ENCODE measurements at places on chromosomes 6 and 20.

- no peak for DNase-seq
- H3K4me3 ChIP-seq, result no peak overlapping the region
- no peak overlapping the region for H3K27ac ChIP-seq
- no peaks in the 10 kb centered on the region for H3K4me1 ChIP-seq
- no peaks in the 10 kb centered on the region for H3K27me3 ChIP-seq
Measured at GRCh38 chr6:168071620-168072019, 7.4 kb downstream of the FRMD1 start.

DNA sequence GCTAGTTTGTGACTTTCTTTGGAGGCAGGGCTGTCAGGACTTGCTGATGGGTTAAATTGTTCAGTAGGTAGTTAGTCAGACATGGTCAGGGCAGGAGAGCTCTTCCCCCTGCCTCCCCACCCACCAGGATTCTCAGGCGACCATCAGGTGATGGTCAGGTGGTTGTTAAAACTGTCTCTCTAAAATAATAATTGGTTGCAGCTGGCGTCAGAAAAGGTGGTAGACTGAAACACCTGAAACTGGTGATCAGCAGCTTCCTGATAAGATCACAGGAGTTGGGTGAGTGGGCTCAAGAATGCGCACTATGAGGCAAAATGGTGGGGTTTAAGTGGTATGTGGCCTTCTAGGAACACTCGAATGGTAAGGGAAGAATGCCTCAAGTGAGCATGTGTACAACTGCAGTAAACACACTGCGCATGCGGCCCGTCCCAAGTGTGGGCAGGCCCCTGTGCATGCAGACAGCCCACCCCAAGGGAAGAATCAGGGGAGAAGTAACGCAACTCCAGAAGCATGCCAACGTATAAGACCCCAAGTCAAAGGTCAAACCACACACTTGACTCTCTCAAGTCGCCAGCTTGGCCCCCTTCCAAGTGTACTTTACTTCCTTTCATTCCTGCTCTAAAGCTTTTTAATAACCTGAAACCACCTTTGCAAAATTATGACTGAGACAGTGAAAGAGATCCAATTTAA is 7.9 kb upstream of the BLCAP start:
- no peak overlapping the region for H3K4me3 ChIP-seq
- H3K4me1 ChIP-seq, result peaks cover 4% of the 10 kb centered on the region
- H3K27me3 ChIP-seq, result peaks cover 10% of the 10 kb centered on the region
- no peak overlapping the region for H3K27ac ChIP-seq
- no peak for DNase-seq
- H3K36me3 ChIP-seq, result no peaks in the 10 kb centered on the region

- H3K4me1 ChIP-seq, result peaks cover 10% of the 10 kb centered on the region
- DNase-seq, result no peak
- H3K36me3 ChIP-seq, result peaks cover 85% of the 10 kb centered on the region
- H3K4me3 ChIP-seq, result no peak overlapping the region
Measured at GRCh38 chr6:43436577-43437282, 9.4 kb downstream of the ABCC10 start.

GRCh38 chr20:34794006-34794585 is 31.4 kb downstream of the NCOA6 start:
- H3K36me3 ChIP-seq, result peaks cover 26% of the 10 kb centered on the region
- H3K27ac ChIP-seq, result no peak overlapping the region
- H3K4me3 ChIP-seq, result no peak overlapping the region
- H3K4me1 ChIP-seq, result peaks cover 29% of the 10 kb centered on the region

DNA sequence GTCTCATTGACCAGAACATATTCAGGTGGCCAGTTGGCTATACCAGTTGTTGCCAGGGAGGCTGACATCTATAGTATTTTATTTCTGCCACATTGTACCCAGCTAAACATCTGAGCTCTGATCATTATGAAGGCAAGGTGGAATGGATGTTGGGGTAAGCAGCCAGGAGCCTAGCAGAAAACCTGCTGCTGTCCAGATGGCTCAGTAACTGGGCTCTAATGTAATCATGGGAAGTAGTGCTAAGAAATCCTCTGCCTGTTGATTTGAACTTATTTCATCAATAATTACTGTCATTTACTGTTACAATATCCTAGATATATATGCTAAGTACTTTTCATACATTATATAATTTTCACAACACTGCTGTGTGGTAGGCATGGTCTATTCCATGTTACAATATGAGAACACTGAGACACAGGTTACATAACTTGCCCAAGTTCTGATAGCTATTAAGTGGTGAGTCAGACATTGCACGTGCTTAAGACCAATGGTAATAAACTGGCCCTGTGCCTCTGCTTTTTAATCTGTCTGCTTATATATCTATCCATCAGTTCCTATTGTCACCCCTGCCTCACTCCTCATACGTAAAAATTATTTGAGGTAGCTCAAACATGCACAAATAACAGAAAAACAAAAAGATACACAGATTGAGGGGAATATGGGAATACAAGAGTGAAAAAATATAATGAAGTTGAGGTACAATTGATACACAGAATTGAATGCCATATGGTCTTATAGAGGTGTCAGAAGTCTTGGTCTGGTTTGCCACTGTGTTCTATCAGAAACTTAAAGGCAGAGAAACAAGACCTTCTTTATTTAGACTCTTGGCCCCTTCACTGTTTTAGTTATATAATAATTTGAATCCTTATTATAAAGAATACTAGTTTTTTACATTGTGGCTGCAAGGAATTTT is 25.2 kb downstream of the TBPL1 start:
- no peak for DNase-seq
- H3K4me1 ChIP-seq, result peaks cover 38% of the 10 kb centered on the region

- H3K4me3 ChIP-seq, result no peak overlapping the region
- H3K36me3 ChIP-seq, result no peaks in the 10 kb centered on the region
- no peak overlapping the region for H3K27ac ChIP-seq
- peaks cover under 1% of the 10 kb centered on the region for H3K27me3 ChIP-seq
- no peak for DNase-seq
- no peaks in the 10 kb centered on the region for H3K4me1 ChIP-seq
Measured at GRCh38 chr6:95431637-95432228, 145.6 kb upstream of the MANEA start.

DNA sequence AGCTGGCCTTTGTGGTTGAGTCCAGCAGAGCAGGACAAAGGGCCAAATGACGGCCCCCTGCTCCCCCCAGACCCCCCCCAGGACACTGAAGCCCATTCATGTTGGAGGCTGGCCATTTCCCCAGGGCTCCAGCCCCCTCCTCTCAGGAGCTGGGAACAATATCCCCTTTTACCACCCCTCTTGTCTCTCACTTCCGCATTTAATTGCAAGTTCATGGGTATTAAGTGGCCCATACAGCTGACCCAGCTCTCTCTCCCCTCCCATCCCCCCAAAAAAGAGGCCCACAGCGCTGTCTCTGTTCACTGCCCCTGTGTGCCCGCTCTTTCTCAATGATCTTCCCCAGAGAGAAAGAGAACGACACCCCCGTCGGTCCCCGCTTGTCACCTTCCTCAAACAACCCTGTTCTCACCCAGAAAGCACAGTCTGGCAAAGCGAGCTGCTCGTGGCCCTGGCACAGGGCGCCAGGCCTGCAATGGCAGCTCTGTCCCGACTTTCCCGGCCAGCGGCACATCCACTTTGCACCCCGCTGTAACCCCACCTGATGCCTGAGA is 30.4 kb downstream of the PREX1 start:
- DNase-seq, result no peak
- H3K27ac ChIP-seq, result peak overlapping the region; percentile 6
- H3K36me3 ChIP-seq, result peaks cover 2% of the 10 kb centered on the region
- H3K27me3 ChIP-seq, result no peaks in the 10 kb centered on the region
- peaks cover 66% of the 10 kb centered on the region for H3K4me1 ChIP-seq
- H3K4me3 ChIP-seq, result no peak overlapping the region

- no peak for DNase-seq
- no peaks in the 10 kb centered on the region for H3K27me3 ChIP-seq
- H3K4me3 ChIP-seq, result no peak overlapping the region
- H3K4me1 ChIP-seq, result no peaks in the 10 kb centered on the region
- H3K27ac ChIP-seq, result no peak overlapping the region
Measured at GRCh38 chr20:37498066-37498665, 22.9 kb upstream of the NNAT start.

- H3K4me1 ChIP-seq, result peaks cover 23% of the 10 kb centered on the region
- H3K27ac ChIP-seq, result no peak overlapping the region
- no peak for DNase-seq
- H3K36me3 ChIP-seq, result peaks cover 86% of the 10 kb centered on the region
- no peak overlapping the region for H3K4me3 ChIP-seq
- no peaks in the 10 kb centered on the region for H3K27me3 ChIP-seq
Measured at GRCh38 chr6:157905590-157906342, 75.9 kb upstream of the SYNJ2 start.

Data from activated T-cell treated with anti-CD3 and anti-CD28 coated beads, Interleukin-2, amount 50 U/mL, for 24 hours (primary cell).